Fibroblast of villous mesenchyme (primary cell): ENCODE measurements at places on chromosomes 3 and 15. TPM values are rescaled to one million over a fixed set of nuclear protein-coding genes. Genes with fewer than 3 reads are reported as not detected.

DUOXA2 gene
- total RNA-seq: not detected in 2 replicates

AHSG gene
- total RNA-seq: not detected in 2 replicates

CLDN18 gene
- total RNA-seq: not detected in 2 replicates

GOLGA8J gene
- not detected in 2 replicates for total RNA-seq

ELL3 gene
- total RNA-seq: 1.6 and 4.3 TPM in 2 replicates

PLD1 gene
- total RNA-seq: 18.0 and 19.4 TPM in 2 replicates

EEF1AKMT4 gene
- total RNA-seq: 3.9 and 5.6 TPM in 2 replicates

UBAP1L gene
- 1.7 and 2.3 TPM in 2 replicates for total RNA-seq

NRG4 gene
- total RNA-seq: under 0.01 TPM in 2 replicates

GATA2 gene
- total RNA-seq: 26.7 and 41.0 TPM in 2 replicates

LTK gene
- total RNA-seq: 0.86 and 1.6 TPM in 2 replicates

ANKRD34C gene
- total RNA-seq: under 0.01 TPM in 1 of 2 replicates, not detected in the other

FGF12 gene
- under 0.01 TPM in 1 of 2 replicates, not detected in the other for total RNA-seq

CPNE4 gene
- not detected in 2 replicates for total RNA-seq

GRCh38 chr3:192122832-192123594 lies 604.3 kb downstream of the FGF12 start:
- no peak for DNase-seq

GRCh38 chr3:172836390-172836997 lies 86.0 kb downstream of the ECT2 start:
- DNase-seq: peak; percentile 54

DNA sequence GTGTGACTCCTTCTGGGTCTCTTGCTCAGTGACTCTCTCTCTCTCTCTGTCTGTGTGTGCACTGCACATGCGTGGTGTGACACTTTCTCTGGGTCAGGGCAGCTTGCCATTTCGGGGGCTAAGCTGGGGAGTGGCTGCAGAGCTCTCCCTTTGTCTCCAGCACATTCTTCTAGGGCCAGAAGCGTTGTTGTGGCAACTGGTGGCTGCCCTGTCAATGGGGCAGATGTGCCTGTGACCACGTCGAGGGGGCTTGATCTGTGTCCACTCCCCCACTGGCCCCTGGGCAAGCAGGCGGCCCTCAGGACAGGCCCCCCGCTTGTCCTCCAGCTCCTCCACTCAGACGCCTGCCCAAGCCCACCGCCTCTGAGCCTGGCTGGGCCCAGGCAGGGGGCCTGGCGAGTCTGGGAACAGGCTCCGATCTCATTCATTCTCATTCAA lies 67.8 kb downstream of the WNT7A start:
- DNase-seq: no peak

DNA sequence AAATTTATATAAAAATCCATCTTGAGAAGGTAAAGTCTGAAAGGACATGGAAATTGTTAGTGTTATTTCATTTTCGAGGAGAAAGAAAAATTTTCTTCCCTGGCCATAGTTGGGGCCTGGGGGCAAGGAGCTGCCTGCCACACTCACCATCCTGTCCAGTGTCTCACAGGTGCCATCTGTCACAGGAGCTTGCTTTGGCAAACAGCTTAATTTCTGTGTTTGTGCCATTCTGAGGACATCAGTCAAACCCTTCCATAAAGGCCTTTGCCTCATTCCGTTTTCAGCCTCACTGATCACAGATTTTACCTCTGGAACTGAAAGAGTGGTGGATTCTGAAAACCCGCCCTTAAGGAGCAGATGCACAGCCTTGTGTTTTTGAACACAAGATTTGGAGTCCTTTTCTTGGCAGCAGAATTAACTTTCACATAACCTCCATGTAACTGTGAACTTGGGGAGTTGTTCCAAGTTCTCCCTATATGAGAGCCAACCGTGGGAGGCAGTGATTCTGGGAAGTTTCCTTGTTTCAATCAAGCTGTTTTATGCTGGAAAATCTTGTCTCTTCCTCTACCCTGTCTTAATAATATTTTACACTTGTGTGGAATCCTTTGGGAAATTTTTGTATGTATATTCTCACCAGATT lies 254.7 kb downstream of the CACNA2D3 start:
- DNase-seq: no peak

- DNase-seq: no peak
Observed at GRCh38 chr3:10554236-10554611, 48.8 kb upstream of the ATP2B2 start.

GRCh38 chr15:90561344-90562244 lies 31.9 kb downstream of the CRTC3 start:
- peak; percentile 90 for DNase-seq

GRCh38 chr3:15651396-15651795 lies 49.9 kb downstream of the BTD start:
- DNase-seq: no peak

DNA sequence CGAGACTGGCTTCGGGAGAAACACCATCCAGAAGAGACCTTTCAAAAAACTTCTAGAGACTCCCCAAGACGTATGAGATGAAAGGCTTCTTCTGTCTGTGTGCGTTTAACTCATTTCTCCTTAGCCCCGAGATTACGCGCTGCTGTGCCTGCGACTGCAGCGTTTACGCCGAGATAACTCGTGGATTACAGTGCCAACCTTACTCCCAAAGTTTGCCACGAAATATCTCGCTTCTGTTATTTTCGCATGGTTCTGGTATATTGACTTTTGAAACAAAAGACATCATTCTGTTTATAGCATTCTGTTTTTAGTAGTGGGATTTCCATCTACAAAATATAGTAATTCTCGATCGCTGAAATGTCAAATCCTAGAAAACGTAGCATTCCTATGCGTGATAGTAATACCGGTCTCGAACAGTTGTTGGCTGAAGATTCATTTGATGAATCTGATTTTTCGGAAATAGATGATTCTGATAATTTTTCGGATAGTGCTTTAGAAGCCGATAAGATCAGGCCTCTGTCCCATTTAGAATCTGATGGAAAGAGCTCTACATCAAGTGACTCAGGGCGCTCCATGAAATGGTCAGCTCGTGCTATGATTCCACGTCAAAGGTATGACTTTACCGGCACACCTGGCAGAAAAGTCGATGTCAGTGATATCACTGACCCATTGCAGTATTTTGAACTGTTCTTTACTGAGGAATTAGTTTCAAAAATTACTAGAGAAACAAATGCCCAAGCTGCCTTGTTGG lies 467 bp downstream of the PGBD4 start:
- no peak for DNase-seq

DNA sequence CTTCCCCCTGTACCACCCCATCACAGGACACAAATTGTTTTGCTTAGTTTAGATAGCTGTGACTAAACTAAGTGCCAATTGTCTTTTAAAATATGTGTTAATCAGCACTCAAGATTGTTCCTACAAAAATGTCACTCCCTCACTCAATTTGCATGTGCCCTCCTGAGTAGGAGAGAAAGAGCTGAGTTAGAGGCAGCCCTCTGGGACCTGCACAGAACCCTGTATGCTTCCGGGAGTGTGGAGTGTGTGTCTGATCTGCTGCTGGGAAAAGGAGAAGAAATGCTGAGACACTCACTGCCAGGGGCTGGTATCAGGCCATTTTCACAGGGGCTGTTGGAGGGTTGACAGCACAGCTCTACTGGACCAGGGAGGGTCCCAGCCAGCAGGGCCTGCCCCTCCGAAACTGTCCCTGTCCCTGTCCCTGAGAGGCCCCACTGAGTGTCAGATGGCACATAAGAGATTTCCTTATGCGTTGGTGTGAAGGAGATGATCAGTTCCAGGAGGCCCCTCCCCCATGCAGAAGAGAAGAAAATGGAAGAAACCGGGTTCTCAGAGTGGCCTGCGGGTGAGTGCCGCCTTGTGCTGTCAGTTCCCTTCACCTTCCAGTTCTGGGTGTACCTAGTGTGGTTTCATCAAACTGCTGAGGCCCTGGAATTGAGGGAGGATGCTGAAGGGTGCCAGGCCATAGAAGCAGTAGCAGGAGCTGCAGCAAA lies 3.9 kb upstream of the B3GNT5 start:
- DNase-seq: no peak

- no peak for DNase-seq
Observed at GRCh38 chr15:57509965-57510364, 81.7 kb upstream of the MYZAP start.

DNA sequence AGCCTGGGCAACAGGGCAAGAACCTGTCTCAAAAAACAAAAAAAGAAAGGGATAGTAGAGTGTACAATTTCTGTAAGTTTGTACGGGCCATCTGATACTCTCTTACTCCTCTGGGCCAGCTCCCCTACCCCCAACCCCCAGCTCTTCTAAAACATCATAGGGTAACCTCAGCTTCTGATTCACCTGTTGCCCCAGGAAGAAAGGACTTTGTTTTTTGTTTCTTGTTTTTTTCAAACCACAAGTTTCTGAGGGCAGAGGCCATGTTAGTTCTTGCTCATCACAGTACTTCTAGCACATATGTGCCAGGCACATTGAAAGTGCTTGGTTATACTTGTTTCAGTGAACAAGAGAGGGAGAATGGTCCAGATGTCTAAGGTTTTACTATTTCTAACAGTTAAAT lies 20.2 kb downstream of the ATOSA start:
- DNase-seq: no peak

GRCh38 chr3:19264424-19264823 lies 116.1 kb downstream of the KCNH8 start:
- no peak for DNase-seq

GRCh38 chr3:81753416-81754027 lies 7.9 kb downstream of the GBE1 start:
- no peak for DNase-seq

GRCh38 chr3:186807231-186807630 lies 949 bp upstream of the RFC4 start:
- no peak for DNase-seq

GRCh38 chr3:103991-104390 lies 92.6 kb upstream of the CHL1 start:
- no peak for DNase-seq

DNA sequence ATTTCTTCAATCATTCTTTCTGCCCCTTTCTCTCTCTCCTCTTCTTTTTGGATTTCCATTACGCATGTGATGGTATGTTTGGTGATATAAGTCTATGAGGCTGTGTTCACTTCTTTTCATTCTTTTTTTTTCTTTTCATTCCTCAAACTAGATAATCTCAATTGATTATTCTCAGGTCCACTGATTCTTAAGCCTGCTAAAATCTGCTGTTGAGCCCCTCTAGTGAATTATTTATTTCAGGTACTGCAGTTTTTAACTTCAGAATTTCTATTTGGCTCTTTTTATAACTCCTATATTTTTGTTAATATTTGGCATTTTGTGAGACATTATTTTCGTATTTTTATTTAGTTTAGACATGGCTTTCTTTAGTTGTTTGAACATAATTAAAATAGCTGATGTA lies 671.3 kb upstream of the NECTIN3 start:
- DNase-seq: no peak

GRCh38 chr3:13856006-13856405 lies 23.9 kb downstream of the WNT7A start:
- DNase-seq: no peak

GRCh38 chr3:157026091-157026490 lies 133.9 kb downstream of the CCNL1 start:
- peak; percentile 54 for DNase-seq

DNA sequence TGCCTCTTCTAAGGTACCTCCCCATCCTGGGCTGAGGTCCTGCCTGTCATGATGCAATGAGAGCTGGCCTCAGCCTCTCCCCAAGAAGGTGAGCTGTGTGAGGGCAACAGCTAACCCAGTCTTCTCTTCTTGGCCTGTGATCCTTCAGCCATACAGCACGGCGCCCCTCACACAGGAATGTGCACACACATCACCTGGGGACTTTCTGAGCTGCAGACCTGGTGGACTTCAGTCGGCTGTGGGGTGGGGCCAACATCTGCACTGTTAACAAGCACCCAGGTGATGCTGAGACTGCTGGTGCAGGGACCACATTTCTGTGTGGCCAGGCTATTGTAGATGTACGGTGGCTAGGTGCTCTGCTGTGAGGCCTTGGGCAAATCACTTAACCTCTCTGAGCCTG lies 14.5 kb downstream of the HCN4 start:
- DNase-seq: no peak

GRCh38 chr3:139202226-139202958 lies 141.4 kb upstream of the MRPS22 start:
- no peak for DNase-seq

- DNase-seq: no peak
Observed at GRCh38 chr15:89117790-89118189, 29.5 kb downstream of the ABHD2 start.
